ENCODE measurements at places on chromosomes 13 and 19.

- DNase-seq = no peak
These were observed 4.7 kb downstream of the SPPL2B start for GRCh38 chr19:2333027-2333806.

GRCh38 chr13:46666727-46667456, 113.9 kb downstream of the LRCH1 start:
- no peak for DNase-seq

GRCh38 chr19:33953592-33953991, 156.9 kb downstream of the KCTD15 start:
- DNase-seq = no peak

DNA sequence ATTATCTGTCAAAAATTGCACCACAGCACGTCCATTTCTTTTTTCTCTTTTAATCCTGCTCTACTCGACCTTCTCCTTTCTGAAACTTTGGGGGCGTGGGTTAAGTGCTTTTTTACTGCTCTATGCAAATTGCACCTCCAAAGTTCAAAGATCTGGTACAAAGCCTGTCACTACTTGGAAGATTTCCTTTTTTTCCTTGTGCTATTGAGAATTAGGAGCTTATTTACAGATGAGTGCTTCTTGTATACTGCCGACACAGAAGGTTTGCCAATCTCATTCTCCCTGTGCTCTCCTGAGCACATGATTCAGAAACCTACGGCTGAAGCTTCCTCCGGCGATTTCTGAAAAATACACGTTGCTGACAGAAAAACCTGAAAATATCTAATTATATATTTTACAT, 94.8 kb downstream of the TEX29 start:
- no peak for DNase-seq

GRCh38 chr19:42253245-42254088, 1.5 kb downstream of the ERF start:
- DNase-seq = peak; percentile 70

DNA sequence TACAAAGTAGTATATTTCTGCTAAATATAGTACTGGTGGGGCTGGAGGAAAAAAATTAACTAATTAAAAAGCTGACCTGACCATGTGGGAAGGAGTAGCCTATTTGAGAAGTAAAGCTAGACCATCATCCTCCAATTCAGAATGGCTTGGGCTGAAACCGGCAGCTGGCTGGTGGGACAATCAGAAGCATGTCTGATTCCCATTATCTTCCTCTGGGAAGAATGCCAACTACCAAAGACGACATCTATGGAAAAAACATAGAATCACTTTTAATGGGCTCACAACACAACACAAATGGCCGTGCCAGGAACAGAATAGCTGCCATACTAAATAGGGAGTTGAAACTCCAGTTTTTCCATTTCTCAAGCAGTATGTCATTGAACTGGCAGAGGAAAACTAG, 120.4 kb upstream of the FREM2 start:
- DNase-seq = no peak

DNA sequence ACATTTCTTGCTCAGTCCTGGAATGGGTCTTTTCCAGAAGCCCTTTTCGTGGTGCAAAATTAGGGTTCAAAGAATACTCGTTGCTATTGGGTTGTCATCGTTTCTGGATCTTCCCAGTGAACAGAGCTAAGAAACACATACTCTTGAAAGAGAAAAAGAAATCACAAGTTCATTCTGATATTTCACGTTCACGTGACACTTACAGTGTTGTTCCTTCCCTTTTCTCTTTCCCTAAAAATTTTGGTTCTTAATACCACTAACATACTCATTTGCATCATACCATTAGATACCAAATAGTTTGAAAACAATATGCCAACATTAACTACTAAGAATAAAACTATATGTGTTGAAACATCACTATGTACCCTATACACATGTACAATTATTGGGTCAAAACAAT, 13.4 kb upstream of the GTF2F1 start:
- no peak for DNase-seq

- no peak for DNase-seq
These were observed 523.0 kb downstream of the MYO16 start for GRCh38 chr13:109152311-109152820.

Measured in activated T-cell treated with anti-CD3 and anti-CD28 coated beads, Interleukin-2, amount 50 U/mL, for 1 hour (primary cell).